Activated T-cell treated with anti-CD3 and anti-CD28 coated beads for 4 hours (primary cell): ENCODE measurements at places on chromosomes 12 and 14.
A peak's percentile ranks its signal among the peaks of the same experiment; 100 is the strongest.

DNA sequence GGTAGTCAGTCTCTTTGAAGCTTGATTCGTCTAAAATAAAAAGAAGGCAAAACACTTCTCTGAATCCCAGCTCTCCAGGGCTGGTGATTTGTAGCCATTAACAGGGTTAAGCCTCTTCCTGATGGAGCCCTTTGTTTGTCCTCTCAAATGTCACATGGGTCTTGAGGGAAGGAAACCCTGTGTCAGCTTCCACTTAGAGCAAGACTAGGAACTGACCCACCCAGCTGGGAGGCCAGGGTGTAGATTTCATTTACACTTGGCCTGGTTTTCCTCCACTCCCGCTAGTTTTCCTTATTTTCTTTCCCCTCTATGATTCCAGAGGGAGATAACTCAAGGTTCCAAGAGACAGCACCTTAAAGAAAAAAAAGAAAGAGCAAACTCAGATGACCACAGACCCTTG, 230.5 kb upstream of the EGLN3 start:
- no peak for DNase-seq

GRCh38 chr12:103623716-103624115, 36.6 kb downstream of the STAB2 start:
- no peak for DNase-seq

- DNase-seq, result no peak
Observed at GRCh38 chr14:37047996-37048395, 124.4 kb downstream of the SLC25A21 start.

GRCh38 chr14:49977126-49977841, 84.4 kb downstream of the ARF6 start:
- DNase-seq, result peak; percentile 36
